ENCODE measurements at places on chromosomes 13 and 19.

DNA sequence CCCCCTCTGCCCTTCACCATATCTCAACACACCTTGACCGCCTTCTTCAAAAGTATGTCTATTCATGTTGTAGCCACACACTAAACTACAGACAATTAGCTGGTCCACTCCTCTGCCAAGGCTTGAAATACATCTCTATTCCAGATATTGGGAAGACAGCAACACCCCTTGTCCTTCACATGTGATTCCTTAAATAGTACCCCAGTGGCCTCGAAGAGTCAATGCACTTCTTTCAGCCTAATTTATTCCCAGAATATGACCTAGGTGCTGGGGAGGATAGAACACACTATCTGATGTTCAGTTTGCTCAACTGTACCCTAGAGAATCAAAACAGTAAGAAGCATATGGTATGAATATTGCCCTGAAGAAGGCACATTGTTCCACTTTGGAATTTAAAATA, 82.4 kb upstream of the DACH1 start:
- no peak for DNase-seq

DNA sequence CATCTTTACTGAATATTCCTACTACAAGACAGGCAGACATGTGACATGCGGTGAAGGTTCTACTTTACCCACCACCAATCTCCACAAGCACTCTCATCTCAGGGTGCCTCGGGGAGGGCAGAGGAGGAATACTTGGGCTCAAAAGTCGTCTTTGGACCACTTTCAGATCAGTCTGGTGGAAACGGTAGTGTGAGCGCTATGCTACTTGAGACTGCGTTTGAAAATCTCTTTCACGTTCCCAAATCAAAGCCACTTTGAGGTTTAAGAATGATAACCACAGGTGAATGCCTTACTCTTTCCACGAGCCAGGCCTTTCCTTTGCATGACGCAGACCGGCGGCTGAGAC, 1.5 kb upstream of the SOX1 start:
- DNase-seq: no peak

- DNase-seq: peak; percentile 44
Measured at GRCh38 chr13:23554000-23554399, 16.2 kb upstream of the TNFRSF19 start.

DNA sequence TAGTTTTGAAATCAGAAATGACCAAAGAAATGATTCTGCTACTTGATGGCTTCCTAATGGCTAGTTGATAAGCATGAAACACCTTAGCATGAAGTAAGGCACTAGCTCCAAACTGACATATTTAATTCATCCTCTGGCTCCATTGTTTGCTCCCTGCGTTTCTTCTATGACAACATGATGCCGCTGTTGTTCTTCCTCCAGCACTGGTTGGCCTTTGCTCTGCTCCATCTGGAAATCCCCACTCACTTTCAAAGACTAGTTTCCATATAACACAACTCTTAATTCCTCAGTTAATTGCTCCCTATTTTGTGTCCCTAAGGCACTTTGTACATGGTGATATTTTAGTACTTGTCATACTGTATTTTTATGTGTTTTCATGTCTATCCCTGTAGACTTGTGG, 151.6 kb downstream of the GPC6 start:
- no peak for DNase-seq

All from ELR (cell line).